ENCODE measurements at places on chromosomes 4 and X.

DNA sequence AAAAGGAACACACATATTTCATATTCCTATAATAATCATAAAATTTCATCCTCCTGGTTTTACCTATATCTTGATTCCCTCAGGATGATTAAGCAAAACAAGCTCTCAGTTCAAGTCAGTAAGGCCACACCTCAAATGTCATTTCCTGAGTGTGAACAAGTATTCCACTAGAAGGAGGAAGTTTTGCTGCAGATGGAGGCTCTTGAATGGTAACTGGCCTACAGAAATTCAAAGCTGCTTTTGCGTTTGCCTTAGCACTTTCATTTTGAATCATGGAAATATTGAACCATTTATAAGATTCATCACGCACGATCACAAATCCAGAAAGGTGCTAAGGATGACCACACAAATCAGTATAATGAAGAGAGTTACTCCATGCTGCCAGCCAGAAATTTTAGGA is 254.4 kb upstream of the CXXC4 start:
- no peak for DNase-seq

DNA sequence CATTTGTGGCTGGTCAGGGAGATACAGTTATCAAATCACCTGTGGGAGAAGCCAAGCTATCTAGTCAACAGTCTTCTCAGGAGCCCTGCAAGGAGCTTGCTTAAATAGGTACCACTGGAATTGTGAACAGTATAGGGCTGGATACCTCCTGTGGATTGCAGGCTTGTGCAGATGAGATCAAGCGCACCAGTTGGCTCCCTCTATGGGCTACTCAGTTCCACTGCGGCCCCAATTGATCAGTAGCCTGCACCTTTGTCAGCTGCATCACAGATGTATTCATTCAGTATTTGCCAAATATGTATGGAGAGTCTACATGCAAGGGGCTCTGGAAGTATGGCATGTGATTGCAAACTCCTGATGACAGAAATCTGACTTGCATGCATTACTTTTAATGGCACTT is 28.6 kb downstream of the TEX13A start:
- no peak for DNase-seq

- no peak for DNase-seq
These were observed 20.4 kb upstream of the SEPSECS start for GRCh38 chr4:25180524-25181131.

DNA sequence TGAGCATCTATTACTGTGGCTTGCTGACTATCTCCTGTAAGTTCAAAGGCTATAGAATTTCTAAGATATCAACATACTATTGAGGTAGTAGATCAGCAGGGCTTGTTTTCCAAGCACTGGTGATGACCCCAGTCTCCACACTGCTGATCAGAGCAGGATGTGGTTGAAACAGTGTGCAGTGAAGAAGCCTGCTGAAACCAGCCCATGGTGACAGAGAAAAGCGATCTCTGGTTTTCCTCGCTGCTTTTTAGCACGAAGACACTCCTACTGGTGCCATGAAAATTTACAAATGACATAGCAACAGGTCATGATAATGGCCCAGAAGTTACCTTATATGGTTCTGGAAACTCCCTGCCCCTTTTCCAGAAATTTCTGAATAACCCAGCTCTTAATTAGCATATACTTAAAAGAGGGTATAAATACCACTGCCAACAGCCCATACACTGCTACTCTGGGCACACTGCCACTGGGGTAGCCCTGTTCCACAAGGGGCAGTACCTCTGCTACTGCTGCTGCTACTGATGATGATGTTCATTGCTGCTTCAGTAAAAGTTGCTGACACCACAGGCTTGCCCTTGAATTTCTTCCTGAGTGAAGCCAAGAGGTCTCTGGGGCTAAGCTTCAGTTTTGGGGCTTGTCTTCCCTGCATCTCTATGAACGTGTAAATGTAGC is 1689.5 kb upstream of the PCDH10 start:
- DNase-seq, result no peak

All from activated CD8-positive, alpha-beta memory T cell treated with anti-CD3 and anti-CD28 coated beads for 4 hours (primary cell).